ENCODE measurements at places on chromosomes 16 and 17.
A peak's percentile ranks its signal among the peaks of the same experiment; 100 is the strongest.

DNA sequence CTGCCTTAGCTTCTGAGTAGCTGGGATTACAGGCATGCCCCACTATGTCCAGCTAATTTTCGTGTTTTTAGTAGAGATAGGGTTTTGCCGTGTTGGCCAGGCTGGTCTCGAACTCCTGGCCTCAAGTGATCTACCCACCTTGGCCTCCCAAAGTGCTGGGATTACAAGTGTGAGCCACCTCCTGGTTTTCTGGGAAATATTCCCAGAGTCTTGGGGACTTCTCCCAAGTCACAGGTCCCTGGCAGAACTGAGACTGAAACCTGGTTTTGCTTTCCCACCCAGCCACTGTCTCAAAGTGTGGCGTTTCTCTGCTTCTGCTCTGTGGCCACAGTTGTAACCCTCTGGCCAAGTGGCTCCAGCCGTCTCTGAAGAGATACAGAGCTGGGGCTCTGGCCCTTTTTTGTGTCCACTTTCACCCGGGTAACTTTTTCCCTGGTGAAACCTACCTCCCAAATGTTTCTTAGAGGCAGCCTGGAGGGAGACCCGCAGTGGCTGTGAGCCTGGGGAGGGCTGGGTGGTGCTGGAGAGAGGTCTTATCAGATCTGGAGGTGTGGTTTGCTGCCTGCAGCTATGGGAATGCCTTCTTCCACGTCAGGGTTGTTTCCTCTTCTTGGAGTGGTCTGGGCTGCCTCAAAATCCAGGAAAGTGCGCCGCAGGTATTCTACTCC, 5.1 kb downstream of the KSR1 start:
- DNase-seq = no peak

DNA sequence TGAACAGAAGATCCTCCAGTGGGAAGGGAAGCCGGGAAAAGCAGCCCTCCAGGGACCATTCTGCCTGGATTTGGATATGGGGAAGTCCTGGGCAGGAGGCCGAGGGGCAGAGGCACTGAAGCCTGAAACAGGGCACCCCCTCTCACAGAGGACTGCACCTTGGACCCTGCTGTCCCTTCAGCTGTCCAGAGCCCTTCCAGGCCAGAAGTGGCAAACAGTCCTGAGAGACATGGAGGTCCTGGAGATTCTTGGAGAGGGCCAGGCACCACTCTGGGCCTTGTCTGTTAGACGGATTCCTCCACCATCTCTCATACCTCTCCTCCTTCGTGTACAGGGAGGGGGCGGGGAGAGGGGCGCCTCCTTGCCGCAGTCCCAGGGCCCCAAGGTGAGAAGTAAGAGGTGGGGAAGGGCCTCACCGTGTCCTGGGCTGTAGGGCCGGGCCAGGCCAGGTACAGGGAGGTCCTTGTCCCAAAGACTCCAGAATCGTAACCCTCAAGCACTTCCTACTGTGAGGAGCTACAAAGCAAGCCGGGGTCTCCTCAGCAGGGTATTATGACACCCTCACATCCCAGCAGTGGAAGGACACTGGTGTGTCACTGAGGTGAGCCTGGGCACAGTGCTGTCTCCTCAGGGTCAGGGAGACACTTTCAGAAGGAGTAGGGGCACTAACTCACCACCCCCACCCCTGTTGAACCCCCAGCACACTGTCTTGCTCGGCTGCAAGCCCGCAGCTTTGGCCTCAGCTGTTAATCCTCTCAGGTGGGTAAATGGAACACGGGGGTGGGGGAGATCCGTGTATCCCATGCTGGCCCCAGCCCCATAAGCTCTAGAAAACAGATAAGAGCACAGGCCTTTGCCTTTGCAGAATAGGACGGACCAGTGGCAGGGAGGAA, 16.6 kb upstream of the TBX2 start:
- no peak for DNase-seq

DNA sequence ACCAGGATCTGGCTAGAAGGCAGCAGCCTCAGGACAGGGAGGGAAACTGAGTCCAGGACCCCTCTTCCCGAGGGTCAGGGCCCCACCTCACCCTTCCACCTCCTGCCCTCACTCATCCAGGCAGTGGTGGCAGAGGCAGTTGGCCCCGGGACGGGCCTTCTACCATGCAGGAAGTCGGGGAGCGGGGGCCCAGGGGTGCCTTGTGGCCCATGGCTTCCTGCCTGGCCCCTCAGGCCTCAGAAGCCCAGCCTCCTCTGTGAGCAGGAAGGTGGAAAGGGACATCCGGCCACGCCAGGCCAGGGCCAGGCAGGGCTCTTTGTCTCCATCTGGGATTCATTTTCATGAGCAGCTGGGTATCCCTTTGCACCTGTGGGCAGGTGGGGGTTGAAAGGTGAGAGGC, 58.5 kb downstream of the BAHCC1 start:
- no peak for DNase-seq

- no peak for DNase-seq
Measured at GRCh38 chr16:22210854-22211253, 4.8 kb downstream of the EEF2K start.

- no peak for DNase-seq
Measured at GRCh38 chr17:63751806-63752205, 10.2 kb upstream of the STRADA start.

DNA sequence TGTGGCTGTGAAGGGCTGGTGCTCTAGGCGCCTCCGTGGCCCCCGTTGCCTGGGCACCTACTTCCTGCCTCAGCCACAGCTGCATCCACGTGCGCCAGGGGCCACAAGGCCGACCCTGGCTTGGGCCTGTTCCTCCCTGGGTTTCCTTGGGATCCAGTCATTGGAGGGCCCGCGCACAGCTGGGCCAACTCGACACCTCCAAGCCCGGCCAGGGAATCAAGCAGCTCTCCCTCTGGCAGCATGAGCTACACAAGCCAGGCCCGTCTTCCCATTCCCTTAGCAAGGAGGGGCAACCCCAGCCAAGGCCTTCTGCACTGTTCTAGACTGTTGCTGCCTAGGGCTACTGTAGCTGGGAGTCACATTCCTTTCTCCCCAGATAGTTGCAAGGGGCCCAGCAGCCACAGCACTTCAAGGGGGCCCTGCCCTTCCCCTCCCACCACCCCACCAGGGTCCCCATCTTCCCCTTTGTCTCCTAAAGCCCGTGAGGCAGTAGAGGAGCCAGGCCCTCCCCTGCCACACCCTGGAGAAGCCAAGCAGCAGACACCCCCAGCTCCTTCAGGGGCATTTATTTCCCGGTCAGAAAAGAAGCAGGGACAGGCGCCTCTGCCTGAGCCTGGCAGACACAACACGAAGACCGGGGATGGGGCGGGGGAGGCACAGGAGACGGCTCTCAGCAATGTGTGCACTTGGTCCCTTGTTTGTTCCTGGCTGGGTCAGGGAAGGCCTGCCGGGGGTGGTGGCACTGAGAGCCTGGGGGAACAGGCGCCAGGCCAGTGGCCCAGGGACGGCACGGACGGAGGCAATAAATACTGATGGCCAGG, 3.8 kb downstream of the ARHGDIA start:
- DNase-seq = peak; percentile 48

DNA sequence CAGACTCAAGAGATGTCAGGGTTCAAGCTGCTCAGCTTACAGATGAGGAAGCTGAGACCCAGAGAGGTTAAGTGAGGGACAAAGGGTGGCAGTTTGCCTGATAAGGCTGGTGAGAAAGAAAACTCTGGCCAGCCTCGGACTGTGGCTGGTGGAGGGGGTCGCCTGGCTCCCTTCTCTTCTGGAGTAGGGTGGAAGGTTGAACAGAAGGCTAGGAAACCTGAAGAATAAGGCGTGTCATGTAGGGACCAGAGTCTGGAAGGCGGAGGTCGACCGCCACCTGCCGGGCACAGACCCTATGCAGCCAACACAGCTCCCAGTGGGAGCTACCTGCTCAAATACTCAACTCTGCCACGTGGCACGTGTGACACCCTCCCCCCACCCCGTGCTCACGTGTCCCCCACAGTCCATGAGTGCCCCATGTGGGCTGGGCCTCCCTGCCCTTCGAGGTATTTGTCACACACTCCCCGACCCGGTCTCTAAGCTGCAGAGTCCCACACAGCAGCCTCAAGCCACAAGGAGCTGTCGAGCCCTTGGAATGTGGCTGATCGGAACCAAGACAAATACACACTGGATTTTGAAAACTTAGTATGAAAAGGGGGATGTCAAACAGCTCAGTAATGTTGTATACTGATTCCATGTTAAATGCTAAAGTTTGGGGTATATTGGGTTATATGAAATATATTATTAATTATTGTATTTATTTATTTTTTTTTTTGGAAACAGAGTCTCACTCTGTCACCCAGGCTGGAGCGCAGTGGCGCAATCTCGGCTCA, 11.8 kb downstream of the HID1 start:
- peak; percentile 44 for DNase-seq

DNA sequence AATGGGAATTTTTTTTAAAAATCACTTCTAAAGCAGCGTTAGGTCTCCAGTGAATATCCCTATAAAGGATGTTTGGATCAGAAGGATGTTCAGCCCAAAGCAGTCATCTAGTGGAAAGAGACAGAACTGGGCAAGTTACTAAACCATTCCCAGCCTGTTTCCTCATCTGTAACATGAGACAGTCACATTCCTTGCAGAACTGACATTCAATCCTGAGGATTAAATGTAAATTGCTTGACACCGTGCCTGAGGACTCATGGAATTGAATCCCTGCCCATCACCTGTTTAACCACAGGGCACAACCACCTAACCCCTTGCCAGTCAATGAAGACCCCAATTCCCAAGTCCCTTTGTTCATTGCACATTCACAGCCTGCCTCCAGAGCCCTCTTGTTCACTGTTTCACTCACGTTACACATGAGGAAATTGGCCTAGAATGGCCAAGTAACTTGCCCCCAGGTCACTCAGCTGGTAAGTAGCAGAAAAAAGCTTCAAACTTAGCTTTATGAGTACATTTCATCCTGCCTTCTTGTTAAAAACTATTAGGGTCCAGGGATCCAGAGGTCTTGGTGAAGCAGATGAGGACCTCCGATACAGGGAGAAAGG, 1.4 kb downstream of the CMTM2 start:
- peak; percentile 76 for DNase-seq

- DNase-seq = peak; percentile 17
Measured at GRCh38 chr16:50303041-50303604, 36.8 kb downstream of the ADCY7 start.

GRCh38 chr16:54112451-54113206, 174.0 kb downstream of the IRX3 start:
- no peak for DNase-seq

DNA sequence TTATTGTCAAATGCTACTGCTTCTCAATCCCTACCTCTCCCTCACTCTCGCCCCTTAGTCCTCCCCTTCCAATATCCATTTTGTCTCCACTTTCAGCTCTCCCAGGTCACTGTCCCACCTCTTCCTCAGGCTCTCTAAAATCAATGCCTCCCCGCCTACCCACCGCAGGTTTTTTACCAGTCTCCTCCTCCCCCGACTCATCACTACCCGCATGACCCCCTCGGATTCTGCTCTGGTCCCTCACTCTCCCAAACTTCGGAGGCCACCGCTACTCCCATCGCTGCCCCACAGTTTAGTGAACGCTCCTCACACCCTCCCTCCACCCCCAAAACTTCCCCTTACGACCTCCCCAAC, 513 bp downstream of the CRLF3 start:
- DNase-seq = no peak

DNA sequence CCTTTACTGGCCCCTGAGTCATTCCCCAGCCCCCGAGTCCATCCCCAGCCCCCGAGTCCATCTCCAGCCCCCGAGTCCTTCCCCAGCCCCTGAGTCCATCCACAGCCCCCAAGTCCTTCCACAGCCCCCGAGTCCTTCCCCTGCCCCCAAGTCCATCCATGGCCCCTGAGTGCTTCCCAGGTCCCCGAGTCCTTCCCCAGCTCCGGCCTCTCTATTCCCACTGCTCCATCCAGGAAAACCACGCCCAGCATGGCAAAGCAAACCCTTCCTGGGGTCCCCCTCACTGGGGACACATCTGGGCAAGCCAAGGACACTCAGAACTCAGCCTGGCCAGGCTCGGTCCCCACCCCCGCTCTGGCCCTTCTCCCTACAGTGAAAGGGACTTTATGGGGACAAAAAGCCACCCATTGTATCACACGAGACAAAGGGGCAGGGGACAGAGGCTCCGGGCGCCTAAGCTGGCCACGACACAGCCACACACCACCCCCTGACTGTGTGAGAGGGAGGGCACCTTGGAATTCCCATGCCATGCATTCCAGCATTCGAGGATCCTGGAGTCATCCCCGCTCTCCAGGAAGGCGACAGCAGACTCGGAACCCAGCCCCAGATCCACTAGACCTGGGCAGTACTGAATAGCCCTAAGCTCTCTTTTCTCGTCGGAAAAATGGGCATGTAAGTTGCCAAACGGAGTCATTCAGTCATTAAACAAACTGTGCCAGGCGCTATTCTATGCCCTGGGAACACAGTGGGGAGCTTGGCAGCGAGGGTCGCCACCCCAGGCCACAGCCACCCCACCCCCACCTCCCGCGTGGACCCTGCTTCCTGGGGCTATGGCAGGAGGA, 14.0 kb downstream of the PLLP start:
- no peak for DNase-seq

- DNase-seq = no peak
Measured at GRCh38 chr17:45175759-45176115, 14.1 kb downstream of the HEXIM2 start.

DNA sequence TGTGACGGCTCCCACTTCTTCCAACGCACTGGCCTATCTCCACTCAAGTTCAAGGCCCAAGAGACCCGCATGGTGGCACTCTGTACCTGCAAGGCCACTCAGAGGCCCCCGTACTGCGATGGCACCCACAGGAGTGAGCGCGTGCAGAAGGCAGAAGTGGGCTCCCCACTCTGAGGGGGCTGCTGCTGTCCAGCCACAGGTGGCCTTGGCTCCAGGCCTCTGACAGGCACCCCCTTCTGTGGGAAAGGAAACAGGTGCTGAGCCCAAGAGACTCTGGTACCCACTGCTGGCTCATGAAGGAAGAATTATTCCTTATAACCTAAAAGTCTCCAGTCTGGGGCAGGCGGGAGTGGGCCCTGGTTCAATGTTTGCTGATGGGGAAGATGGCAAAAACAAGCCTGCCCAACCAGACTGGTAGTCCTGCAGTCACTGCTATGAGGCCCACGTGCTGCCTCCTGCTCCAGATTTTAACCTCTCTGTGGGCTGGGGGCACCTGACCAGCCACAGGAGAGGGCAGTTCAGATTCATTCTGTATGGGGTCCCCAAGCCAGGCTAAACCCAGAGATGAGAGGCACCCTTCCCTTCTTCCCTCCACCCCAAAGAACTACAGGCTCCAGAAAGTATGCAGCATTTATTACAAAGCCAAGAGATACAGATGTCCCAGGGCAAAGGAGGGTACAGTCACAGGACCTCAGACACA, 3.3 kb downstream of the CISD3 start:
- DNase-seq = no peak

GRCh38 chr16:28309811-28310311, 17.5 kb downstream of the SBK1 start:
- no peak for DNase-seq

GRCh38 chr17:44014437-44015172, at the start of gene TMEM101:
TMEM101 (minus strand) TSS chr17:44014963; CDS start chr17:44014952, 11 bp downstream.
- DNase-seq = peak; percentile 93

GRCh38 chr17:1865252-1866037, 35.6 kb downstream of the RPA1 start:
- DNase-seq = peak; percentile 25

GRCh38 chr17:81578038-81578441, 25.9 kb upstream of the FAAP100 start:
- peak; percentile 49 for DNase-seq

GRCh38 chr17:49516180-49516579, 21.1 kb downstream of the NGFR start:
- DNase-seq = no peak

All from fibroblast of skin of back (primary cell).